Nucleus accumbens (tissue), 56 donors: ENCODE measurements at places on chromosomes 3 and 15.

DNA sequence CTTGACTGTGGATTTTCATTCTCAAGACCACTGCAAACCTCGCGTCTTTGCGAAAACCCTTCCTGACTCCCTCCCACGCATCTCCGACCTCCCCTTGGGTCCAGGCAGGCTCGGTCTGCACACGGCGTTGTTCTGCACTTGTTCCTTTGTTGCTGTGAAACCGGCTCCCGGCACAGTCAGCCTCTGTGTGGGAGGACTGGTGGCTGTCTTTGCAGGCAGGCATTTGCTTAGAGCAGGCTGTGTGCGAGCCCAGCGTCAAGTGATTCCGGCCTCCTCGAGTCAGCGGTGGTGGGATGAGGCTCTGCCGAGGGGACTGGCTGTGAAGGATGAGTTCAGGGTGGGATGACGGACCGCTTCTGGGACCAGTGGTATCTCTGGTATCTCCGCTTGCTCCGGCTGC is 102.6 kb upstream of the ROPN1 start:
- DNase-seq, result no peak

DNA sequence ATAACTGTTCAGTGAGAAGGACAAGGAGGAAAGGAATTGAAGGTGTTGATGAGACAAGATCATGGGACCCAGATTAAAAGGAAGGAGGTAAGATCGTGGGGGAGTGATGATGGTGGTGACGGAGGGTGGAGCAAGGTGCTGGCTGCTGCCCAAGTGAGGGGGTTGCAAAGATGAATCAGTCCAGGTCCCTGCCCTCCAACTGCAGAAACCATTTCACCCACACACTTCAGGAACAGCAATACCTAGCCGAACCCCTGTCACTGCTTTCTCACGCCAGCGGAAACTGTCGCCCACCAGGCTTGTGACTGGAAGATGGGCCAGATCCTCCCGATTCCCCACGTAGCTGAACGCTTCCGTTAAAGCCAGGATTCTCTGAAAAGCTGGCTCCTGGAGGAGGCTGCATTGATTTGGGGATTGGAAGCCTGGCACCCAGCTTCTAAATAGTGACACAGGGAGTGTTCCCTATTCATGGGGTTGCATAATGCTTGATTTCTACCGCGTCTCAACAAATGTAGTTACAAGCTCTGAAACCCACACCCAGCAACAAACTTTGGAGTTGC is 3.2 kb upstream of the LSG1 start:
- no peak for DNase-seq

DNA sequence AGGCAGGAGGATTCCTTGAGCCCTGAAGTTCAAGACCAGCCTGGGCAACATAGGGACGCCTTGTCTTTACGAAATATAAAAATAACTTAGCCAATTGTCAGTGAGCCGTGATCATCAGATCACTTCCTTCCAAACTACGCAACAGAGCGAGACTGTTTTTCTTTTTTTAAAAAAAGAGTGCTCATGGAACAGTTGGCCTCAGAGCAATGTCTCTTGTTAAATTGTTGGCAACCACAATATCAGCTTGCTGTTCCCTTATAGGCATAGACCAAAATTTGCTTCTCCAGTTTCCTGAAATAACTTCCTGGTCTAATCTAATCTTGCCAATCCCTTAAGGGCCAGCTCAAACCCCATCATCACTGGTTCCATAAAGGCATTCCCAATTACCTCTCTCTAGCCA is 93.3 kb upstream of the SLC4A7 start:
- DNase-seq, result no peak

- DNase-seq, result no peak
Observed at GRCh38 chr3:72427624-72428023, 420.6 kb downstream of the SHQ1 start.

DNA sequence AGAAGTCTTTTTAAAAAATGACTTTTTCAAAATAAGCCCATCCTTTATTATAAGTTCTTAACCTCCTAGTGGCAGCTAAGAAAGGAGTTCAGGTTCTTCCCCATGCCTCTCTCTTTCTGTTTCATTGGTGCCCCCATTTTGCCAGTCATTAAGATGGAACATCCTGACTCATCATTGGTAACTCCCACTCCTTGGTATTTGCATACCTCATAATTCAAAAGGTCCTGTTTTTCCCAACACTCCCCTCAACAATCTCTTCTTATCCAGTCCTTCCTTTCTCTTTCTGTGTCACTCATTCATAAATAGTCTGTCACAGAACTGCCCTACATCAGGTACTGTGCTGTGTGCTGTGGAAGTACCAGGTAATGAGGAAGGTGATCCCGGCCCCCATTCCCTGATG is 394.0 kb downstream of the FOXP1 start:
- DNase-seq, result no peak

- DNase-seq, result no peak
Observed at GRCh38 chr3:134077649-134078161, 48.0 kb upstream of the SLCO2A1 start.

- no peak for DNase-seq
Observed at GRCh38 chr15:100939791-100940190, 20.6 kb downstream of the LRRK1 start.

DNA sequence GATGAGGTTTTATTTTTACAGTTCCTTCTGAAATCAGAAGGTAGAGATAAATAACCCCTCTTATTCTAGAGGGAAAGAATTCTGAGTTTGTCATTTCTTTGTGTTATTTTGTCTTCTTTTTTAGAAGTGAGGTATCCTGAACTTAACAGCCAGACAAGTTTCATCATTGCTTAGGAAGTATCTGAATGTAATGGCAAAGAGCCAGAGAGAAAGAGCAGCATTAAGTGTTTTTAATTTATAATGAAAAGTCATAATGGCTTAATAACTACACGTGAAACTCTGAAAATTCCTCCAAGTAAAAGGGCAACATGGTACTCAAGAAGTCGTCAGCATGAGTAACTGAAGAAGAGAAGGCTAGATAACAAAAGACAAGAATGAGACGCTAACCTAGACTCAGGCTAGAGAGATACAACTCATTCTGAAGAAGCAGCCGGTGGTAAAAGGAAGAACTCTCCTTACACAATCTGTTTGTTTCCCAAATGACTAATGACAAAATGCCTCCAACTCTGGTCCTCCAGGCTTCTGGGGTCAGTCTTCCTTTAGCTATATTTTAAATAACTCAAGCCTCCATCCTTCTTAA is 116.2 kb upstream of the NECTIN3 start:
- DNase-seq, result no peak
